Right ventricle myocardium superior (tissue), 1 donor: ENCODE measurements at places on chromosomes 12 and 14.

DNA sequence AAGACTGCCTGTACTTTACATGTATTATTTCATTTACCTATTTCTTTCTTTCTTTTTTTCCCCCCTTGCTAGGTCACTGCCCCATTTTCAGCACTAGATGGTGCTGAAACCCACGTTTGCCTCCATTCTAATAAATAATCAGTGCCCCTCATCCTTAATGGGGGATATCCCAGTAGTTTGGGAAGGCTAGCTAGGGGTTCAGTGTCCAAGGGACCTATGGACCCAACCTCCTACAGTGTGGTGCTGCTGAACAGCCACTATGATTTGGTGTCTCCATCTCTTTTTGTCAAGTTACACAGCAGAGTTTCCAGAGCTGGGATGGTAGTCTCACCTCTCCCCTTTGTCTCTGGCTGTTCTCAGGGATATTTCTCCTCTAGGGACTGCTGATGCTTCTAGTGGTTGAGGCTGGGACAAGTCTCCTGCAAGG lies 6.5 kb upstream of the HCFC2 start:
- no peak for DNase-seq

- no peak for DNase-seq
Observed at GRCh38 chr12:115456946-115457689, 773.1 kb upstream of the TBX3 start.

- DNase-seq: no peak
Observed at GRCh38 chr12:122795807-122796206, 21.4 kb downstream of the CCDC62 start.

DNA sequence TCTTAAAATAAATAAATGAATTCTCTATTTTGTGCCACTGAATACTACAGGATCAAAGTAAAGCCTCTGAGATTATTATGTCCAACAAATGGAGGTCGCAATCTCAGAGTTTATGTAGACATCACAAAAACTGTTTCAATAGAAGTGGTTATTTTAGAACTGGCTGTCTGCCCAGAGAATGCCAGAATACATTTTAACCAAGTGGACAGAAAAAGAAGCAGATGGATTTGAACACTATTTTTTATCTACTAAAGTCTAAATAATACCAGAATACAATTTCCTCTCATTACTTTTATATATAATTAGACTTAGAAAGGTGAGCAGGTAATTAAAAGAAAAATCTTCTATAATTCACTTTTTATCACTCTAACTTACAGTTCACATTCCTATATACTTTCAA lies 118.3 kb downstream of the MED13L start:
- no peak for DNase-seq
